ENCODE measurements at places on chromosomes 2 and 18. TPM values are rescaled to one million over a fixed set of nuclear protein-coding genes. Genes with fewer than 3 reads are reported as not detected.
A peak's percentile ranks its signal among the peaks of the same experiment; 100 is the strongest.

LTBP1 gene
- polyA plus RNA-seq = 85.2 TPM

TGFA gene
- polyA plus RNA-seq = 19.4 TPM

ALKAL2 gene
- polyA plus RNA-seq = 4.9 TPM

MAB21L4 gene
- 4.8 TPM for polyA plus RNA-seq

TTR gene
- polyA plus RNA-seq = 0.23 TPM

ITPRIPL1 gene
- polyA plus RNA-seq = 5.2 TPM

IL1B gene
- 0.65 TPM for polyA plus RNA-seq

CRYGD gene
- polyA plus RNA-seq = not detected

MREG gene
- 25.4 TPM for polyA plus RNA-seq

TCF7L1 gene
- polyA plus RNA-seq = 50.7 TPM

RAX gene
- polyA plus RNA-seq = not detected

ANTXR1 gene
- polyA plus RNA-seq = 82.4 TPM

DNA sequence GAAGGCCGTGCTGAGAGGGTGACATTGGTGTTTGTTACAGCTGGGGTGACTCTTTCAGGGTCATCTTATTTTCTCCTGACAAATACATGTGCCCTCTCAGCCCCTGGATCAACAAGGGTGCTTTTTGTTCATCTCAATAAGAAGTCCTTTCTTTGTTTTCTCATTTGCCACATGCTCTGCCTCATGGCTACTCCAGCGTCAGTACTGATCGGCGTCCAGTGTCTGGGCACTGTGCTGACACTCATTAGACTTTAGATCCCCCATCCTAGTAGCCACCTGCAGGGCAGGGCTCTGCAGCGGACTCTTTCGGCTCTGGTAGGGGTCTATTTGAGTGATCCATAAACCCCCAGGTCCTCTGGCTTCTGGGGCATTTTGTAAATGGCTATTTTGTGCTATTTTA lies 38.4 kb downstream of the NPPC start:
- no peak for DNase-seq

DNA sequence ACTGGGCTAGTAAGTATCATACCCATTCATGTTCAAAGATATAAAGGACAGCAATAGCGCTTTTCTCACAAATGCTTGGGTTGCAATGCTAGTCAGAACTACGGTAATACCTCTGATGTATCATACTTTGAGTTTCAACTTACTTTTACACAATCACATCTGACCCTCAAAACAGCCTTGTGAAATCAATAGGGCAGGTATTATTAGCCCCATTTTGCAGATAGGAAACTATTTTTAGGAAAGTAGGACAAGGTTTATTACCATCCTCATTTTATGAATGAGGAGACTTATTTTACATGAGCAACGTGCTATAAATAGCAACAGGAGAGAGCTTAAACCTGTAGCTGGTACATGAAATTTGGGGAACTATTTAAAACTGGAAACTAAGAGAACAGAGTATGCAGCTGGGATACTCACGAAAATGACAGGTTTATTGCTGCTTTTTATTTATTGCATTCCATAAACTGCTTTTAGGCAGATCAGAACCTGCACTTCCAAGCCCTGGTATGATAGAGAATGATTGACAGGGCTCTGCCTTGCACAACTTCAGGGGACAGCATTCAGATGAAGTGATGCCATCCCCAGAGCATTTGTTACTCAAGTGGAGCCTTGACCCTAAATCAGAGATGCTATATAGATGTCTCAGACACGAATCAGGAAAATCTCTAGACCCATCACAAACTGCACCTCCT lies 42.4 kb upstream of the PPM1B start:
- no peak for DNase-seq

GRCh38 chr2:104855221-104856085 lies 1.5 kb downstream of the POU3F3 start:
- DNase-seq = peak; percentile 10

- DNase-seq = no peak
Measured at GRCh38 chr2:67669168-67669567, 272.0 kb downstream of the ETAA1 start.

DNA sequence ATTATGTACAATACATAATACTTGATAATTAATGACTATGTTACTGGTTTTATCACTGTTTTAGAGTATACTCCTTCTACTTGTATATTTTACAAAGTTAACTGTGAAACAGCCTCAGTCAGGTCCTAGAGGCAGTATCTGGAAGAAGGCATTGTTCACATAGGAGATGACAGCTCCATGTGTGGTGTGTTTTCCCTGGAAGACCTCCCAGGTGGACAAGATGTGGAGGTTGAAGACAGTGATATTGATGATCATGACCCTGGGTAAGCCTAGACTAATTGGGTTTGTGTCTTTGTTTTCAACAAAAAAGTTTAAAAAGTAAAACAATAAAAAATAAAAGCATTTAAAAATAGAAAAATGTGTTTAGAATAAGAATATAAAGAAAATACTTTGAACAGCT lies 96.4 kb downstream of the TRIB2 start:
- DNase-seq = no peak

DNA sequence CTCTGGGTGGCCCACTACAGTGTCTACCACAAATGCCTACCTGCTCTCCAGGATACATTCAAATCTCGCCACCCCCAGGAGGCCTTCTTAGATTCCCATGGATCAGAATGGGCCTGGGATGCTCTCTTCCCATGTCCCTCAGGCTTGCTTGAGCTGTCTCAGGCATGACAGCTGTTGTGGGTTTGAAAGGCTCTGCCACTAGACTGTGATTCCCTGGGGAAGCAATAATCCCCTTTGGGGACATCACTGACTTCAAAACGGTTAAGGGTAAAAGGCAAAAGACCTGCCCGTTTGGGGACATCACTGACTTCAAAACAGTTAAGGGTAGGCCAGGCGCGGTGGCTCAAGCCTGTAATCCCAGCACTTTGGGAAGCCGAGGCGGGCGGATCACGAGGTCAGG lies 35.8 kb upstream of the ZNF516 start:
- no peak for DNase-seq

- no peak for DNase-seq
Measured at GRCh38 chr2:240235811-240236210, 95.4 kb upstream of the OTOS start.

DNA sequence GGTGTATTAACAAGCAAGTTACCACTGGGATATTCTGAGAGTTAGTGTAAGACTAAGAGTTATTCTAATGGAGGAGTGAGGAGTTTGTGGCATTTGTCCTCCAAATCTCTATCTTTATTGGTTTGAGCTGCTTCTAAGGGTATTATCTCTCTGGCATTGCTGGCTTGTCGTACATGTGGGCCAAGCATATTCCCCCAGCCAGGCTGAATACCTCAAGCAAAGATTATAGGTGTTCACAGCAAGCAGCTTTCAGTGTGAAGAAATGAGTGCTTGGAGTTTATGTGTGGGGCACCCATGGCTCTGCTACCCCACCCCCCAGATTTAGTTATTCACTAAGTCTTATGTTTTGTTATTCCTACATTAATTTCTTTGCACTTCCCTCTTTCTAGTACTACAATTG lies 193.6 kb upstream of the FANCL start:
- no peak for DNase-seq

DNA sequence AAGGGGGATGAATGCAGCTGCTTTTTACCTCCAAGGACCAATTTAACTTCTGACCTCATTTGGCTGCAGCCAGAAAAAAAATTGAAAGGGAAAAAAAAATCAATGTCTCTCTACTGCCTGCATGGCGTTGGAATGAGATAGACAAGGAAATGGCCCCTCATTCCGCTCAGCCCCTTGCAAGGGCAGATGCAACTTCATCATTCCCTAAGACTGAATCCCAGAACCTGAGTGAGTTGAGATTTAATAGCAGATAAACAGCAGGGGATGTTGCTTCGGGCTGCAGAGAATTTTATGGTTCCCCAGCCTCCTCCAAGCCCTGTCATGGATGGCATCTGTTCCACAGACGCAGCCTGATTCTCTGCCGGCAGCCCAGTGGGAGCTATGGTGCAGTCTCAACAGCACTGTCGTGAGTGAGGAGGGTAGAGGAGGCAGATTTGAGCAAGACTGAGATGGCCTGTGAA lies 49.0 kb downstream of the CAPN13 start:
- DNase-seq = no peak

DNA sequence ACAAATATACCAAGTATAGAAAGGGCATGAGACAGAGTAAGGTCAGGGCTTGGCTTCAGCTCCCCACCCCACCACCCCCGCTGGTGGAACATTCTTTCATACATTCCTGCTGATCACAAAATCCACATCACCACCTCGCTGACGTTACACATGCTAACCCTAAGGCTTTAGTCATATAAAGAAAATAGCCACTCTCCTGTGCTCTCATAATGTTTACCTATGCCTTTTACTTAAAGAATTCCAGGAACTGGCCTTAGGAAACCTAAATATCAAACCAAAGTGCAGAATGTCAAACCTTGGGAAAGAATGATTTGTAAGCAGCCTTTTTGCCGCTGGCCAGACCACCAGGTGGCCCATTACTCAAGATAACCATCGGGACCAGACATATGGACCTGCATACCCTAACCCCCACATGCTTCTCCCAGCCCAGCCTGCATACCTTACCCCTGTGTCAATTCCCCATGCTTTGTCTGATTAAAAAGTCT lies 136.3 kb upstream of the SLC39A10 start:
- peak; percentile 5 for DNase-seq

GRCh38 chr2:205358351-205358815 lies 323.9 kb upstream of the NRP2 start:
- no peak for DNase-seq

DNA sequence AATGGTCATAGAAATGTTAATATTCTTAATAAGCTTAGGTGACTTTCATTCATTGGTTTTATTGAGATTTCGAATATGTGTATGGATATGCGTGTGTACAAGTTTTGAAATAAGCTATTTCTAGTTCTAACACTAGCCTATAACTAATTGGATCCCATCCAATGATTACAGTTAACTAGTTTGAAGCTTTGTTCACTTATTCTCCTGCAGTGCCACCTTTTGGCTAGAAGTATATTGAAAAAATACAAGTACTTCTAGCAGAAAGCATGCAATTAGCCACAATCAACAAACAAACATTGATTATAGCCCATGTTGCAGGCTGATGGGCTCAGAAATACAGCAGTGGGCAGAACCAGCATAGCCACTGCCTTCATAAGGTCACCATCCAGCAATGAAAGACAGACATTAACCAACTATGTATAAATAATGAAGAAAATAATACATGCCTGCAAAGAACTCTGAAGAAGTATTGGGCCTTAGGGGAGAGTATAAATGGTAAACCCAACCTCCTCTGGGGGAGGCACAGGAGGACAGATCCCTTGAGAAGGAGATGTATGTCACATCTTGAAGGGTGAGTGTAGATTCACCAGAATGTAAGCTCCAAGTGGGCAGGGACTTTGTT lies 5.1 kb upstream of the PIEZO2 start:
- DNase-seq = peak; percentile 44

- peak; percentile 78 for DNase-seq
Measured at GRCh38 chr2:191150600-191151330, at the start of gene STAT4. STAT4 (minus strand) TSS chr2:191150994; CDS start chr2:191148203, 2,791 bp downstream.

DNA sequence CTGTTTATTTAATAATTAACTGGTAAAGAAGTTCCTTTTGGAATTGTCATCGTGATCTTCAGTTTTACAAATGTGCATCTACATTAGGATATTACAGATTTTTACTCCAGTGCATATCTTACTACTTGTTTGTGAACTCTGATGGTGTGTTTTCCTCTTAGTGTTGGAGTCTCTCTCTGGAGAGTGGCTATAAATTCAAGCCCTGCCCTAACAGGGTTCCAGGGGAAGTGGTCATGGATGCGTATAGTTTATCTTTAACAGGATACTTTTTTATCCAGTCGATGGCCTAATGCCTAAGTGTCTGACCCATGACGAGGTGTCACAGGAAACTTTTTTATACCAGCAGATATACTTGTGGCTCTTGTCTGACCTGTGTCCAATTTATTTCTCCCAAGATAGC lies 75.4 kb downstream of the CHN1 start:
- DNase-seq = no peak

DNA sequence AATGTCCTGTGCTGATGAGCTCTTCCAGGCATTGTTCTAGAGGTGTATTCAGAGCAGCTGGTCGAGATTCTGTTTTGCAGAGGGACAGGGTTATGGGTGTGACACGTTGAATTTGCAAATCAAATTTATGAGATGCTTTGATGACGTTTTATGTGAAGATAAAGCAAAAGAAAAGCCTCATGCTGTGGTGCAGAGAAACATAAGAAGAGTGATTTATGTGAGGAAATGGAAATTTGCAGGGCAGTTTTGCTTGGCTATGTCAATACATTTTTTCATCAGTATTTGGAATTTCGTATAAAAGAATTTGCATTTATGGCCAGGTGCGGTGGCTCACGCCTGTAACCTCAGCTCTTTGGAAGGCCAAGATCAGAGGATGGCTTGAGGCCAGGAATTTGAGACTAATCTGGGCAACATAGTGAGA lies 36.4 kb downstream of the TSN start:
- peak; percentile 27 for DNase-seq

DNA sequence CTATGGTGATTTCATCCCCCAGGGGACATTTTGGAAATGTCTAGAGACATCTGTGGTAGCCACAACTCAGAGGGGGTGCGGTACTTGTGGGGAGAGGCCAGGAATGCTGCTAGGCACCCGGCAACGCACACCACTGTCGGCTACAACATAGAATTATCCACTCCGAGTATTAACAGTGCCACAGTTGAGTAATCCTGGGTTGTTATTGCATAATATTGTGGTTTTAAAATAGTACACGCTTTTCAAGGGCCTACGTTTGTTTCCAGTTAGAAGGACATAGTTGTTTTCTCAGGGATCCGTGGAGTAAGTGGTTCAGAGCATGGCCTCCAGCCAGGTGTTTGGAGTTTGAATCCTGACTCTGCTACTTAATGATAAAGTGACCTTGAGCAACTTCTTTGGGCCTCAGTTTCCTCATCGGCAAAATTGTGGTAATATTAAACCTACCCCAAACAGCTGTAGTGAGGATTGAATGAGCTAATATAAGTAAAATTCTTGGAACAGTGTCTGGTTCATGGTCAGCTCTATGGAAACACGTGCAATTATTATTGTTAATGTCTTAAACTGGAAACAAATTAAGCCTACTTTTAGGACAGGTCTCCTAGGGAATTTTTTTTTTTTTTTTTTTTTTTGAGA lies 24.5 kb downstream of the CYP27A1 start:
- no peak for DNase-seq

DNA sequence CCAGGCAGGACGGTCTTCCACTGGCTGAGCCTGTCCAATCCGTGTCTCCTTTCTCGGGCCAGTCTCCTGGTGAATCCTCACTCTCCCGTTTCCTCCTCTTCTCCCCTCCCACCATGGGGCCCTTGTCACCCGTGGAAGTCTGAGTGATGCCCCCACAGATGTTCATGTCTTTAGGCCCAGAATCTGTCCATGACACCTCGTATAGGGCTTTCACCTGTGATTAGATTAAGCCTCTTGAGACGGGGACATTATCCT lies 193.5 kb downstream of the ZFP36L2 start:
- DNase-seq = no peak

- no peak for DNase-seq
Measured at GRCh38 chr2:23757686-23758433, 169.1 kb downstream of the ATAD2B start.

Measured in left kidney (tissue), 8 donors.